ENCODE measurements at places on chromosomes 13 and 19.

- peak; percentile 74 for DNase-seq
Measured at GRCh38 chr19:18436671-18437490, 1.1 kb downstream of the ISYNA1 start.

DNA sequence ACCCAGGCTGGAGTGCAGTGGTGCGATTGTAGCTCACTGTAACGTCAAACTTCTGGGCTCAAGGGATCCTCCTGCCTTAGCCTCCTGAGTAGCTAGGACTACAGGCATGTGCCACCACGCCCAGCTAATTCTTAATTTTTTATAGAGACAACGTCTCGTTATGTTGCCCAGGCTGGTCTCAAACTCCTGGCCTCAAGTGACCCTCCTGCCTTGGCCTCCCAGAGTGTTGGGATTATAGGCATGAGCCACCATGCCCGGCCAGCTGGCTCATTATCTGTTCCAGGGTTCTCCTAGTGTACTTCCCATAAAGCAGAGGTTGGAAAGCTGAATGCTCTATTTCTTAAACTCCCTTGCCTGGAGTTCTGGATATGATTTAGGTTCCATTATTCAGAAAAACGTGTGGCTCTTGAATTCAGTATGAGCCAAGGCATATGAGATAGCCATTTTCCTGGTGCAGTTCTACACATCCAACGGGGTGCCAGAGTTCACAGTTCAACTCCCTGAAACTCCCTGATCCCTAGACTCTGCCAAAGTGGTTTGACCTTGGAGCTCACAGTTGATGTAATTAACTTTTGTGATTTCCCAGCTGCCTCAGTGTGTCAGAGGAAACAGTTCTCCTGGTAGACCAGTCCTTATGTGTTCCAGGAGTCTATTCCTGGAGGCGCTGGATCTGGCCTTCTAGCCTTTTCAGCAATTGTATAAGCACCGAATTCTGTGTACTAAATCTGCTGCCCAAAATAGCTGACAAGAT lies 21.6 kb downstream of the GPR183 start:
- no peak for DNase-seq

- DNase-seq: no peak
Measured at GRCh38 chr19:4181053-4181508, 1.3 kb downstream of the SIRT6 start.

DNA sequence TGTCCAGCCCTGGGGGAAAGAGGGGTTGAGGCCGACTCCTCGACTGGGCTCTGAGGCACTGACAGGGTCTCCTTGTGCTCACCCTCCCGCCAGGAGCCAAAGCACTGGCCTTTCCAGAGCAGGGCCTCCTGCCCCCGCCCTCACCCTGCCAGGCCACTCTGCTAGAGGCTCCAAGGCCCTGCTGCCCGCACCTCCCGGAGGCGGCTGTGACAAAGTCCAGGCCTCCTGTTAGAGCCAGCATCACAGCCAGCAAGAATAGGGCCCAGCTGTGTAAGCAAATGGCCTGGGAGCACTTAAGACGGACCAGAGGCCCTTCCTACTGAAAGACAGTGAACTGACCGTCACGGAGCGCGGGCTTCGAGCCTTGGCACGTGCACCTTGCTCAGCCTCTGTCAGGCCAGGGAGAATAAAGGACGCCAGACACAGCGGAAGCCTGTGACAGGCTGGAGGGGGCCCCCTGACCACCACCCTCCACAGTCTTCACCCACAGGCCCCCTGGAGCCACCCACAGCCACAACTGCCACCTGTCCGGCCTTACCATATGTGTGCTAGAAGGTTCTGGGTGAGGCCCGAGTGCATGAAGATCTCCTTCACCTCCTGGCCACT lies 50.9 kb downstream of the EPS15L1 start:
- no peak for DNase-seq

GRCh38 chr13:46598140-46598819 lies 45.3 kb downstream of the LRCH1 start:
- DNase-seq: no peak

DNA sequence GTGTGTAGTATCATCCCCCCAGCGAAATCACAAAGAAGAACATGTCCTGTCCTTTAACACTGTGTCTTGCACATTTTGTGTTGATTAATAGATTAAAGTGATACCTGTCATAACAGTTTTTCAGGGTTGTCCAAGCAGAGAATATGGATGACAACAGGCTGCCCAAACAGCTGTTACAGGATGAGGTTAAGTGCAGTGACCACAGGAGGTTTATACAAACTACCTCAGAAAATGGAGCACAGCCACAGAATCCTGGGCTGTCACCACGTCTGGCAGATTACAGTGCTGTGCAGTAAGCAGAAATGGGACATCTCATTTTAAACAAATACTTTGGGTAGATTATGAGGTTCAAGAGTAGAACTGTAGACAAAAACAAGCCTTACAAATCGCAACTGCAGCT lies 575.6 kb downstream of the DCT start:
- DNase-seq: no peak

DNA sequence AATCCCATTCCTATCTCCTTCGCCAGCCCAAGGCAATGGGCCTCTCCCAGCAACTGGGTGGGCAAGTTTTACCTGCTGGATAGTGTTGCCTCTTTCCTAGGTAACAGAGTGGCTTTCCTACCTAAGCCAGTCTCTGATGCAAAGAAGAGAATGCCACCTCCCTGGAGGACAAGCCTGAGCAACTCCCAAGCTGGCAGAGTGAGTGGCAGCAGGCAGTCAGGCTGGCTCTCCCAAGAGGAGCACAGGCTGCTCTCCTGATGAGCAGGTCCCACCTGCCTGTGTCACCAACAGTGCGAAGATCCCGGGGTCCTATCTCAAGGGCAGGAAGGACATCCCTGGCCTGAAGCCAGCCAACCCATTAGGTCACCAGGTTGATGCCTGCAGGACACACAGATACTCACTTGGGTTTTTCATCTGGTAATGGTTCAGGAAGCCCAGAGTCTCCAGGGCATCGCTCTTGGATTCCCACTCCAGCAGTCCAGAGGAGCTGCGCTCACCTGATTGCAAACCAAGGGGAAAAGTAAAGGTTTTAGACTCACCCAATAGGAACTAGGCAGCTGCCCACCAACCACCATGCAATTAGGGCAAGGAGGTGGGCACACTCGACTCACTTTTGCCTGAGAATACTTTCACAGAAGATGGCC lies 5.5 kb upstream of the ECH1 start:
- DNase-seq: no peak

GRCh38 chr19:32407004-32407992 lies 1.7 kb downstream of the DPY19L3 start:
- DNase-seq: no peak

DNA sequence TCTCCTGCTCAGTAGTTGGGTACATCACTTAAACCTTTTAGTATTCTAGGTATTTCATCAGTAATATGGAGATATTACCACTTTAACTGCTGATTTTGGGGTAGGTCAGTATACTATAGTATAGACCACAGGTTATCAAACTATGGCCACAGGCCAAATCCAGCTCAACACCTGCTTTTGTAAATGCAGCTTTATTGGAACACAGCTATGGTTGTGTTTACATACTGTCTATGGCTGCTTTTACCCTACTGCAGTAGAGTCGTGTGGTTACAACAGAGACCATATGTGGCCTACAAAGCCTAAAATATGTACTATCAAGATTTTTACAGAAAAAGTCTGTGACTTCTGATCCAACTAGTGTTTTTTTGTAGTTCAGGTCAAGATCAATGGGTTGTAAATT lies 10.3 kb downstream of the COG6 start:
- DNase-seq: no peak

GRCh38 chr19:17487284-17488121 lies 17.2 kb downstream of the SLC27A1 start:
- no peak for DNase-seq

DNA sequence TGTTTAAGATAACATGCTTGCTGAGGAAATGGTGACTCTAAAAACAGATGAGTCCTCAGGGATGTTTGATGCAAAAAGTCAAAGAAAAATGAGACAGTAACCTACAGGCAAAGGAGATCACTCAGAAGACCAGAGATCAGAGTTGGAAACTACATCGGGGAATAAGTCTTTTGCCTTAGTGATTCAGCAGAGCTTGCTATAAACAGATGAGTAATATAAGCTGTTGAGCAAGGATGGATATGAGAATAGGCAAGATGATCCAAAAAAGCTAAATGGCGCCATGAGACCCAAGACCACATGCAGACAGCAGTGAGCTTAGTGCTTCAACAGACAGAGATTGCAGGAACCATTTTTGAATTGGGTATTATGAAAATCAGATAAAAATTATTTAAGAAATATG lies 168.6 kb downstream of the POSTN start:
- DNase-seq: no peak

DNA sequence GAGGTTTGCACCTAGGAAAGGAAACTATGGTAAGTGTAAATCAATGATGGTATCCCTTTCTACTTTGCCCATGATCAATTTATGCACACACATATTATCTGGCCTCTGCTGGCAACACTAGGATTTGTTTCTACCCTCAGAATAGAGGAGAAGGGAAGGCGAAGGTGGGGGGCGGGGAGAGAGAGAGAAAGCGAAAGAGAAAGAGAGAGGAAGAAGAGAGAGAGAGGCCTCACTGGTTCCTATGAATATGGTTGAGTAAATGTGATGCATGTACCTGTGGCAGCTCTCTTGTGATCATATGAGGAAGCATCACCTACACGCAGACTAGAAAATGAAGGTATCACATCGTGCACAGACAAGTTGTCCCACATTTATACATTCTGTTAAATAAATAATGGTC lies 882.0 kb upstream of the SLITRK6 start:
- no peak for DNase-seq

GRCh38 chr19:44512326-44513298 lies 12.3 kb upstream of the ZNF180 start:
- no peak for DNase-seq

- DNase-seq: no peak
Measured at GRCh38 chr13:20363172-20363571, 131.1 kb upstream of the GJB6 start.

GRCh38 chr13:77728265-77729125 lies 31.0 kb downstream of the SLAIN1 start:
- DNase-seq: no peak

DNA sequence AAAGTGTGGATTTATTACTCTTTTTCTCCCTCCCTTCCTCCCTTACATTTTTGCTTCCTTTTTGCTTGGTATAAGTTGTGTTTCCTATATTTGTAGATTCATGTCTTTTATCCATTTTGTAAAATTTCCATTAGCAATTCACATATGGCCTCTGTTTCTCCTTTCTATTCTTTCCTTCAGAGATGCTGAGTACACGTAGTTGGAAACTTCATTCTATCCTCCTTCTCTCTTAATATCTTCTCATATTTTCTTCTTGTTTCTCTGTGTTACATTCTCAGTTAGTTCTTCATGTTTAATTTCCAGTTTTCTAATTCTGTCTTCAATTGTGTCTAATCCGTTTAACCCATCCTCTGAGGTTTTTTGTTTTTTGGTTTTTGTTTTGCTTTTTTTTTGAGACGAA lies 188.9 kb downstream of the ZIC5 start:
- no peak for DNase-seq

DNA sequence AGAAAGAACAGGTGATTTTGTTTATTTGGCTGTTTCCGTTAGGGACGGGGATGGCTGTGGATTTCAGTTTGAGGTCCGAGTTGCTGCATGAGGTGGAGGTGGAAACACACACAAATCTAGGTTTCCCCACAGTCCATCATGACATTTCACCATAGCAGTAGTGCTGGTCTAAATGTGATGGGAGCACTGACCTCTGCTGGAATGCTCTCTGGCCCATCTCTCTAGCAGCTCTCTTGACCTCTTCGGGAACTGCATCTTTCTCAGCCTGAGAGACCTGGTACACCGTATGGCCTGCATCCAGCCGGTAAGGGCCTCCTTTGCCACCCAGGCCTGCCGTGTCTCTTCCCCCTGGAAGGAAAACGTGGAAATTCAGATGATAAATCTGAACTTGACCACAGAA lies 154.0 kb downstream of the RGCC start:
- no peak for DNase-seq
